ENCODE measurements at places on chromosomes 2 and 18.

DNA sequence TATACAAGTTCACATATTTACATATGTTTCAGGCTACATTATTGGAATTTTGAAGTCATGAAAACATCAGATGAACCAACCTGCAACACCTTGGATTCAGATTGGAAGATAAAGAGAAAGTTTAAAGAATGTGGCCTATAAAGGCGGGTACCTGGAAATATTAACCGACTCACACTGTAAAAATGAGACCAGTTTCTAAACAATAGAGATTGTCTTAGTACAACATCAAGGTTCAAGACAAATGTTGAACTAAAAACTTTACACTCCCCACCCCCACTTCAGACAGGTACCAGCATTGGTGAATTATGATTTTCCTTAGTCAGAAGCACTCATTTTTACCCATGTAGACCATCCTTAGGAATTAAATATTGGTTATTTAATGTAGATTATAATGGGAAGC lies 186.4 kb upstream of the EPC2 start:
- DNase-seq, result no peak

DNA sequence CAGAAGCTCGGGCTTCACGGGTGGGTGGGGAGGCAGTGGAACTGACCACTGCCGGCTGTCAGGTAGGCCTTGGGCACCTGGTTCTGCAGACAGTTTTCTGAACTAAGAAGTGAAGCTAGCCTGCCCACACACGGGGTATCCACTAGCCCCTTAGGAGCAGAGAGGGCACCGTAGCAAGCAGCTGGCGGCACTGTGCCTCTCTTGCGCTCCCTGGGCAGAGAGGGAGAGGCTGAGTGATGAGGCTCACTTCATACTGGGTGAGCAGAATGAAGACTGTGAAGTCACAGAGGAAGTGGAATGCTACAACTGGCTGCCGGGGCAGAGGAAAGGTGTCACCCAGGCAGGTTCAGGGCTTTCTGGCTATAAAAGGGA lies 753 bp downstream of the ITPRIPL1 start:
- no peak for DNase-seq

- DNase-seq, result no peak
Observed at GRCh38 chr2:203671876-203672275, 34.6 kb upstream of the CD28 start.

GRCh38 chr2:131034122-131035051 lies 58.9 kb downstream of the FAM168B start:
- no peak for DNase-seq

- no peak for DNase-seq
Observed at GRCh38 chr18:46917803-46918600, 600 bp downstream of the KATNAL2 start.

DNA sequence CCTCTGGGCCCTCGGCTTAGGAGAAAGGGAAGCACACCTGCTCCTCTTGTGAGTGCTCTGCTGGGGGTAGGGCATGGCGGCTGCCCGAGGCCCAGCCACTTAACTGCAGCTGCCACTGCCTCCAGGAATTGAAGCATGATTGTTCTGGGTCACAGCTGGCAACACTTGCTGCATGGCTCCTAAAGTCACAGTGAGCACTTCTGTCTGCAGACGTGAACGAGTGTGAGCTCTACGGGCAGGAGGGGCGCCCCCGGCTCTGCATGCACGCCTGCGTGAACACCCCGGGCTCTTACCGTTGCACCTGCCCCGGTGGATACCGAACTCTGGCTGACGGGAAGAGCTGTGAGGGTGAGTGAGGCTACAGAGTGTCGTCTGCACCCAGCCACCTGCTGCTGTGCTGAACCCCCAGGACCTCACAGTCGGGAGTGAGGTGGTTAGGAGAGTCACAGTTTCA lies 44.4 kb downstream of the FBLN7 start:
- DNase-seq, result no peak

Measured in stimulated activated CD4-positive, alpha-beta T cell treated with anti-CD3 and anti-CD28 coated beads, Interleukin-12 subunit alpha, Interleukin-12 subunit beta, amount 100 ng/mL, for 48 hours (primary cell).